NCI-H1105 treated with DMSO at 0.1 percent for 48 hours (cell line): ENCODE measurements at places on chromosomes 7 and 10.

- DNase-seq: no peak
Measured at GRCh38 chr7:30390736-30391636, 87.6 kb downstream of the NOD1 start.

- DNase-seq: no peak
Measured at GRCh38 chr7:50404392-50404791, 45.8 kb downstream of the FIGNL1 start.

DNA sequence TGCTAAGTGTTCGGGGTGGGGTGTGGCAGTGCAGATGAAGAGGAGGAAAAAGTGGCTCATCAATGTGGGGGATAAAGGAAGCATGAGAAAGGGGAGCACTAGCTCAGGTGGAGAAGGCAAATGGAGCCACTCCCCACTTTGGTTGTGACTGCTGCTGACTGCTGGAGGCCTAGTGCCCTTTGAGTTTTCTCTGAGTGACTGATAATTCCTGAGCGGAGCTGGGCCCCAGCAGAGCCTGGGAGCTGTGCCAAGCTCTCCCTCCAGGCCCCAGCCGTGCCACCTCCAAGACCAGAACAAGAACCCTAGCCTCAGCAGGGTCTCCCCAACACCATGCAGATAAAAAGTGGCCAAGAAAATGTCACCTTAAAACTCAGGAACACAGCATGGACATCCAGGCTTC, 9.7 kb upstream of the RASSF4 start:
- no peak for DNase-seq

DNA sequence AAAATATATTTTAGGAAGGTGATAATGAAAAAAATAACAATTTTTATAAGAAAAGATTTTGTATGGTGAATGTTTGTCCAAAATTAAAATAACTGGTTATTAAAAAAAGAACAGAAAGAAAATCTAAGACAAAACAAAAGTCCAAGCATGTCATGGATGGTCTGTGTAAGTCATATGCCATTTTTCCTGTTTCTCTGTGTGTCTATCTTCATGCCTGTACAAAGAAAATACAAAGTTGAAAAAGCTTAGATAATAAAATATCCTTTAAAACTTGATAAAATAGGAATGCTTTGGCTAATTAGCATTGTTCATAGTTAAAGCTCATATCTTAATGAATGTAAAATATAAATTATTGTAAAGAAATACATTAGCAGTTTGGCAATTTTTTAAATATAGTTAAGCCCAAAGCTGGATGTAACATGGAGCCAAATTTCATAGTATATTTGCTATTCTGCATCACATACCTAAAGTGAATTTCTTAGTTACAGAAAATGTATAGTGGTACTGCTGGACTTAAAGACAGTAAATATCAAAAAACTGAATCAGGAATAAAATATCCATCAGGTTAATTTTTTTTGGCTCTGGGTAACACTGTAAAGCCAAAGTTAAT, 661.1 kb downstream of the PCDH15 start:
- no peak for DNase-seq

DNA sequence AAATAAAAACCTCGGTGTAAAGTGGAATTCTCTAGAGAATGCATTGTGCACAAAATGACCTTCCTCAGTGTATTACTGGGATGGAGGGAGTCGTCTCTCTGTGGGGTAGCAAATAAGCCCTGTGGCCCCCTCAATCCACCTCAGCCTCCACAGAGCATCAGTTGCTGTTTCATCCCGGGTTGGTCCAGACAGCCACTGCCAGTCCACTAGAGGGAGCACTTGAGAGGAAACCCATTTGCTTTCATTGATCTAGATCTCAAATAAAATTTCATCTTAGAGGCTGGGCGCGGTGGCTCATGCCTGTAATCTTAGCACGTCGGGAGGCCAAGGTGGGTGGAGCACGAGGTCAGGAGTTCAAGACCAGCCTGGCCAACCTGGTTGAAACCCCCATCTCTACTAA, 1128.7 kb downstream of the CNTNAP2 start:
- no peak for DNase-seq

GRCh38 chr7:95544171-95544570, 52.1 kb downstream of the PDK4 start:
- no peak for DNase-seq

DNA sequence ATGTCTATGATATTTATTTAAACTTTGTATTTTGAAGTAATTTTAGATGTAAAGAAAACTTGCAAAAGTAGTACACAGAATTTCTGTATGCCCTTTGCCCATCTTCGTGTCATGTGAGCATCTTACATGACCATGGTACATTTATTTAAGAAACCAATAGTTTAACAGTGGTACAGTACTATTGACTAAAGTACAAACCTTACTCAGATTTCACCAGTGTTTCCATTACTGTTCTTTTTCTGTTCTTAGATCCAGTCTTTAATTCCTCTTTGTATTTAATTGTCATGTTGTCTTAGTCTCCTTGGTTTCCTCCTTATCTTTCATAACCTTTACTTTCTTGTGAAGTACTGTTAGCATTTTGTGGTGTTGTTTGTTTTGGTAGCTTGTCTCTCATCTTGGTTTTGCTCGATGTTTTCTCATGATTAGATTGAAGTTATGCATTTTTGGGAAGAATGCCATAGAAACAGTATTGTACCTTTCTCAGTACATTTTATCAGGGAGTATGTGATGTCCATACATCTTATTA, 24.1 kb downstream of the TAX1BP1 start:
- DNase-seq: no peak

GRCh38 chr7:133344275-133344674, 91.4 kb downstream of the EXOC4 start:
- peak; percentile 12 for DNase-seq

DNA sequence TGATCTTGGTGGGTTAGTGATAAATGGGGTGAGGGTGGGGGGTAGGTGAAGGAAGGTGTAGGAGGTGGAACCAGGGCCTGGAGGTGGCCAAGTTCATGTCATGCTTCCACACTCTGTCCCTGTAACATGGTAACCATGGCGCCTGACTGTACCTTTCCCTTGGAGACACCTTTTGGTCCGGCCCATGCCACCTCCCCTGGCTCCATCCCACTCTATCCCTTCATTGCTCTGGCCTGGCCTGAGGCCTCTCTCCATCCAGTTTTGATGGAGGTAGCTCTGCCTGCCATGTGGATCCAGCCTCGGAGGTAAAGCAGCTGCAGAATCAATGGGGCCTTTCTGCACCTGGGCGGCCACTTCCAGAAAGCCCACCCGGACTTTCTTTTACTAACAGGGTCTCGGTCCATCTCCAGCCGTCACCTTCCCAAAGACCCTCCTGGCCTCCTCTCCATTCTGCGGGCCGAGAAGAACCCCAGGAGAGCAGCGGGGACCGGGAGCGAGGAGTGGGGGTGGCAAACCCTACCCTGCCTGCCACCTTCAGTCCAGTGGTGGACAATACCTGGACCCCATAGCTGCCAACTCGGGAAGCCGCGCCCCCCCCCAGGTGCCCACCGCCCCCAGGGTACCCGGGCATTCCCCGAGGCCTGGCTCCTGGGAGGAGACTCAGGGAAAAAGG, 504 bp upstream of the TRRAP start:
- no peak for DNase-seq

DNA sequence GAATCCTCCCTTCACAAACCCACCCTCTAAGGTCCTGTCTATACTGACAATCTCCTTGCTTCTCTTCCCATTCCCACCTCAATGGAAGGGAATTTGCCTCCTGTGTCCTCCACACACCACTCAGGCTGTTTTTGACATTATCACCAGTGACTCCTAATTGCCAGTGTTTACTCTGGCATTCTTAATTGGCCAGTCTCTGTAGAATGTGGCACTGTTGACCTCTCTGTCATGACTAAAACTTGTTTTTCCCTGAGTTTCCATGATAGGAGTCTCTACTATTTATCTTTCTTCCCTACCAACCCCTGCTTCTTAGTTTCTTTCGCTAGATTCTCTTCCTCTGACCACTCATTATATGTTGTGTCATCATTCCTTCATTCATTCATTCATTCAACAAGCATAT, 12.1 kb downstream of the SLC16A12 start:
- no peak for DNase-seq

- DNase-seq: no peak
Measured at GRCh38 chr10:61325223-61325960, 127.8 kb downstream of the TMEM26 start.

GRCh38 chr7:1601956-1602355, 32.1 kb upstream of the PSMG3 start:
- DNase-seq: no peak

- no peak for DNase-seq
Measured at GRCh38 chr10:20908391-20908790, 11.3 kb upstream of the NEBL start.

DNA sequence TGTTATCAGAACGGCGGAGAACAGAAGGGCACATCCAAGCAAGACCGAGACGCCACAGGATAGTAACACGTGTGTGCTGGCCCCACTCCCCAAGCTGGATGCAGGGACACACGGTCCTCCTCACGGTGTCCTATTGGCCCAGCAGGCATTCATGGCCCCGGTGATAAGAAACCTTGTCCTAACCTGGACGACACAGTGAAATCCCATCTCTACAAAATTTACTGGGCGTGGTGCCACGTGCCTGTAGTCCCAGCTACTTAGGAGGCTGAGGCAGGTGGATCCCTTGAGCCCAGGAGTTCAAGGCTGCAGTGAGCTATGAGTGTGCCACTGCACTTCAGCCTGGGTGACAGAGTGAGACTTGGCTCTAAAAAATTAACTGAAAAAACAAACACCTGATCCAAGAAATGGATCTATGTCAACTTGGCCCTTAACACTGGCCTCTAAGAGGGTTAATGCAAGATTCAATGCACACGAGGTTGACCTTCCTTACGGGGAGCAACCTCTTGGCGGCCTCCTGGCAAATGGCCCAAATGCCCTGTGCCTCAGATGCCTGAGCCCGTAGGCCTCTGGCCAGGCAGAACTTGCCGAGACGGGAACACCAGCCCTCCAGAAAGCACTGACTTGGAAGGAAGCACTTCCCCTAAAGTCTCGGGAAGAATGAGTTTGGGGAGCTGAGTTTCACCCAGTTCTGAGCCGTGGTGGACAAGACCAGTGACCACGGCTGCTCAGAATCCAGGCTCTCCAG, 72.3 kb downstream of the ZRANB1 start:
- DNase-seq: no peak

GRCh38 chr10:97740613-97741012, 3.7 kb downstream of the ZFYVE27 start:
- DNase-seq: no peak

DNA sequence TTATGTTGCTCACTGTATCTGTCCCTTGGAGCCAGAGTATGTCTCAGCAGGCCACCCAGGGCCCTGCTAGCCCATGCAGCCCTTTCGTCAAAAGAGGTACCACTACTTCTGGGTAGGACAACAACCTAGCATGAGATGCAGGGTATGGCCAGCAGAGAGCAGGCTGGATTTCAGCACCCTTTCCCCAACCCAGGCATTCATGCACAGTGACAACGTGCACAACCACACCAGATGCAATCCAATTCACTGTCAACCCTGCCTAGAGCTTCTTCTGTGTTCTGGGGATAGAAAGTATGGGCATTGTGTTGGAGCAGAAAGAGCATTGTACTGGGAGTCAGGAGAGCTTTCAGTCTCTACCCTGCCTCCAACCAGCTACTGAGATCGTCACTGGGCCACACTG, 37.9 kb downstream of the JAZF1 start:
- DNase-seq: no peak

- DNase-seq: no peak
Measured at GRCh38 chr10:75462865-75463264, 31.4 kb downstream of the LRMDA start.
